ENCODE measurements at places on chromosomes 3 and 15.

- peak; percentile 28 for DNase-seq
These were observed 19.2 kb downstream of the CDIN1 start for GRCh38 chr15:36598529-36599177.

GRCh38 chr3:15325228-15325627, 7.2 kb downstream of the SH3BP5 start:
- peak; percentile 83 for DNase-seq

GRCh38 chr15:91535856-91536500, 317.5 kb upstream of the SLCO3A1 start:
- DNase-seq: peak; percentile 55

GRCh38 chr15:53752406-53752805, 7.1 kb downstream of the WDR72 start:
- no peak for DNase-seq

DNA sequence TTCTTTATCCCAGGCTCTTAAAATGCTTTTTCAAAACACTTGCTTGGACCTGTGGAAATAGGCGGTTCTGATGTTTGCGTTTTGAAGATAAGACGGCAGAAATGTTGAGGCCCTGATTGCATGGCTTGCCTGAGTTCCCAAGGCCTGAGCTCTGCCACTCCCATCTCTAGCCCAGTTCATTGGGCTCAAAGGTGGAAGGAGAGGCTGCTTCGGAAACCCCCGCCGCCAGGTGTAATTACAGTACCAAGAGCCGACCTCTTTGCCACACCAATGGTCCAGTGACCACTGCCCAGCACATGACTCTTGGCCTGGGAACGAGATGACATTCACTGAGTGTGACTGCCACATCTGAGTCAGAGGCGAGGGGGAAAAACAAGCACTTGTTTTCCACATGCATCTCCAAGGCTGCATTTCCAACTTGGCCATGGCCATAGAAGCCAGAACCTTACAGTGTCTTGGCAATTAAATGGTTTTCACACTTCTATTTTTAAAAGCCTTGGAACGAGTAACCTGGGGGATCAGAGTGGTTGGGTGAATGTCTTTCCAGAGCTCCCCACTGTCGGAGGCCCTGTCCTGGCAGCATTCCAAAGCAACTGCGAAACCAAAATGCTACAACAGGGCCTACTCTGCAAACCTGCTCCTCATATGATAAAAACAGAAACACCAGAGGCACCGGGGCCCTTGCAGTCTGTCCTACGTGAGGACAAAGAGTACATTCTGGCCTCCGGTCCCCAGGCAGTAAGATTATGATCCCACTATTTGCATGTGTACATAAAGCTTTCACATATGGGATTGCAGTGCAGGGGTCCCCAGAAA, 63.8 kb upstream of the CGNL1 start:
- no peak for DNase-seq

DNA sequence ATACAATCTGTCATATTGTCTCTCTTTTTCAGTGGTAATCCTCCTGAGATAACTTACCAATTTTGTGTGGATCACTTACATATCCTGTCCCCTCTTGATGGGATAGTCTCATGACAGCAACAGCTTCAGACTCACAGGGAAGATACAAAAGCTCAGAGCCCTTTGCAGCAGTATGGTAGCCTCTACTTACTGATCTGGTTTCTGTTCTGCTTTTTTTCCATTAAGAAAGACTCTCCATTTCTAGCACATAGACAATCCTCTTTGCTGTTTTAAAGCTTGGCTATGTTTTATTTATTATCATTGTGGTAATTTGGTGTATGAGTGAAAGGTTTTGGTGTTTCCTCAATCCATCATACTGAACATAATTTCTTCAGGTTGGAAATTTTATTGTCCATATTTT, 25.4 kb upstream of the SOX14 start:
- no peak for DNase-seq

DNA sequence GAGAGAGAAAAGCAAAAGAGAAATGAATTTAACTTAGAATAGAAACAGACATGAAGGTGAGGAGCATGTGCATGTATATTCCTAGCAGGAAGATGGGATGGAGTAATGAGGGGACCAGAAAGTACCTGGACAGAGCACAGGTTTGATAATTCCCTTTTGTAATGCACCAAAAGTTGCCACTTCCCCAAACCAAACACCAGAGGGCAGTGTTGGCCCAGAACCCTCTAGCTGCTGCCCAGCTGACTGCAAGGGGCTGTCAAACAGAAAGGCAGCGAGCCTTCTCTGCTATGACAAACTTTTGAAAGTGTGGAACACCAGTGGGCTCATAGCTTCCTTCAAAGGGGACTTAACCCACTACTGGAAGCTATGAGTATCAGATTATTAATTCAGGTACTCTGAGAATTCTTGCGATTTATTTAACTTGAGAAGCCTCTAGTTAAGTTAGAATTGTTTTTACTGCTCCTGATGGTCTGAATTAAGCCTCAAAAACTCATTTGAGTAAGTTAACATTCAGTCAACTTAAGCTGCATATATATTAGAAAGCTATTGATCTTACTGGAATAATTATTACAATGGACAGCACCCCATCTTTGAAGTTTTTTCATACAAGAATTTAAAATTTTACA, 234.9 kb downstream of the NEK10 start:
- peak; percentile 69 for DNase-seq

GRCh38 chr3:133117342-133117741, 79.2 kb downstream of the TMEM108 start:
- no peak for DNase-seq

DNA sequence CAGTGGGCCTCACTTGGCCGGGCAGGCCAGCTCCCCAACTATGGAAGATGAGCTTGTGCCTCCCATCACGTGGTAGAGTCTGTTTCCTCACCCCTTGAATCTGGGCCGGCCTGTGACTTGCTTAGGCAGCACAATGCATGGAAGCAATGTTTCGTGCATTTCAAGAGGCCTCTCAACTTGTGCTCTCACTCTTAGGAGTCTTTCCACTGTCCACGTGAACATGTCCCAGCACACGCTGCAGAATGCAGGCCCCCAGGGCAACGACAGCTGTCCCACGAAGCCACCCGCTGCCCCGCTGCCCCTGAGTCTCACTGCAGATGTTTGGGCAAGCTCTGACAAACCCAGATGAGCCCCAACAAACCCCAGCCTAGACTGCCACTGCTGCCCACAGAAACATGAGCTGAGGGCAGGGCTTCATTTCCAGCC, 27.2 kb upstream of the SLC41A3 start:
- no peak for DNase-seq

GRCh38 chr3:48478626-48479555, 25.1 kb downstream of the SHISA5 start:
- no peak for DNase-seq

GRCh38 chr3:12158387-12159226, at the start of gene TIMP4:
Gene TIMP4, minus strand, starts transcription at chr3:12158912. Its CDS starts 72 bp downstream, at chr3:12158840.
- DNase-seq: peak; percentile 67

DNA sequence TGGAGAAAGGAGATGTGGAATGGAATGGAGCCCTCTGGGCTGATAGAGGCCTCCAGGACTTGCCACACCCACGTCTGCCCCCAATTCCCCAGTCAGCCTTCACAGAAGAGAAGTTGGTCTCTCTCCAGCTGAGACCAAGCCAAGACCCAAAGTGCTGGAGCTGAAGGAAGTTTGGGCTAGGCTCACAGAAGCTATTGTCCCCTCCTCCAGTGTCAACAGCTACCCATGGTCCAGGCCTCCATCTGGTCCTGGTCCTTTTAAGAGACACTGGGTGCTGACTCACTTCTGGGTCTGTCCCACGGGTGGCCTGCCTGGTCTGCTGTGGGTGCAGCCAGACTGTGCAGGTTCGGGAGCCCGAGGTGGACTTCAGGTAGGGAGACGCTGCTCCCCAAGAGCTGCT, 179.8 kb downstream of the APBA2 start:
- no peak for DNase-seq

- no peak for DNase-seq
These were observed 70.9 kb downstream of the SCN5A start for GRCh38 chr3:38578551-38578950.

DNA sequence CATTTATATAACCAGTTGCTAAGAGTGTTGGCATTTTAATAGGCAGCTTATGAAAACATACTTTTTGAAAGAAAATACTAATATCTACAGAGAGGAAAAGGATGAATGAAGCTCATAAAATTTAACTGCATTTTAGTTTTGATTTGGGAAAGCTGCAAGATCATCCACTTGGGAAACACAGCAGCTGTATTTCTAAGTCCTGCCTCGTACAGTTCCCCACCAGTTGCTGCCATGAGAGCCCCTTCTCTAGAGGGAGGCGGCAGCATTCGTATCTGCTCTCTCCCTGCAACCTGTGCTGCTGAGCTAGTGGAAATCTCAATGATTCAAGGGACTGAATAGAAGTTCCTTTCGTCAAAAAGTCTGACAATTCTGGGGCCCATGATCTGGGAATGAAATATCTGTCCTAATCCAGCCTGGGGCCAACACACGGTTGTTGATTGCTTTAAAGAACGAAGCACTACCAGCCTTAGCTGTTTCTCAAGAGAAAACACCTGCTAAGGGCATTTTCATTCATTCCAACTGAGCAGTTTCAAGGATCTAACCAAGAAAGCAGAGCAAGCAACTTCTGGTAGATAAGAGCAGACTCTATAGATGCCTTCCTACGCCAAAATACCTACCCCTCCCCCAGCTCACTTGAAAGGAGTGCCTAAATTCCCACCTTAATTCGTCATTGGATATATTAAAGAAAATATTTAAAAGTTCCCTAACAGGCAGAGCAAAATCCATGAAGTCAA, 223.7 kb downstream of the MAGI1 start:
- no peak for DNase-seq

- peak; percentile 37 for DNase-seq
These were observed 753 bp downstream of the INAFM2 start for GRCh38 chr15:40323953-40324937.

- DNase-seq: no peak
These were observed 327.6 kb downstream of the GRM7 start for GRCh38 chr3:7188551-7188950.

- peak; percentile 94 for DNase-seq
These were observed 85.3 kb upstream of the LIMD1 start for GRCh38 chr3:45509038-45509767.

DNA sequence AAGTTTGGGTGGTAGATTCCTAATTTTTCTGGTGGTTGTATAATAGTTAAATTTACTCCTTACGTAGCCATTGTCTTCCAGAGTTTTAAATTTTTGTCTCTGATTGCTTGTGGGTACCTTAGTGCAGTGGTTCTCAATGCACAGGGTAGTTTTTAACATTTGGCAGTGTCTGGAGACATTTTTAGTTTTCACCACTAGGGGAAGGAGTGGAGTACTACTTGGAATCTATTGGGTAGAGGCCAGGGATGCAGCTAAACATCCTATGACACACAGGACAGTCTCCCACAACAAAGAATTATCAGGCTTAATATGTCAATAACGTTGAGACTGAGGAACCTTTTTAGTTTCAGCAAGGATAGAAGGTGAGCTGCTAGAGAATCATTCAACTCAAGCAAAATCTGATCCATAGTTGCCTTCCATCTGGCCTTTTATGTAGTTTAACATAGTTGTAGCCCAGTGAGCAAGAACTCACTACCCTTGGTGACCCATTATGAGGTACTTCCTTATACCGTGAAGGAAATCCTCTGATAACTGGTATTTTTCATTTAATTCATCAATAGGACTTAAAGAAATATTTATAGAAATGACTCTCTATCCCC, 8.6 kb upstream of the STX19 start:
- DNase-seq: peak; percentile 60

GRCh38 chr3:138591392-138591791, 2.7 kb downstream of the CEP70 start:
- no peak for DNase-seq

DNA sequence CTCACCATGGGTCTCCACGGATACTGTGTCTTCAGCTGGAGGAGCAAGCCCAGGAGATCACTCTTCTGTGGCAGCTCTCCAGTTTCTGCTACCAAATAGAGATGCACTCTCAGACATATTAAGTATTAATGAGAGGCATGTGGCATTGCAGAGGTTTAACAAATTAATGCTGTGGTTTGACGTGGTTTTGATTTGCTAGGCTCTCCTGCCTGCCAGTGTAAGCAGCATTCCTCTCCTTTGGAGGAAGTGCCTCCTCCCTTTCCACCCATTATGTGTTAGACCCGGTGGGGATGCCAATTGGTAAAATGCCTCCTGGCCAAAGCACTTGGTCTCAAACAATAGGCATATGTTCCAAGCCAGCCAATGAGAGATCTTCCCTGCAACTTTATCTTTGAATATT, 124.8 kb downstream of the MYLK start:
- DNase-seq: peak; percentile 68

- DNase-seq: peak; percentile 95
These were observed 258.9 kb upstream of the THBS1 start for GRCh38 chr15:39321977-39322376.

- DNase-seq: no peak
These were observed 93.7 kb upstream of the UBE3A start for GRCh38 chr15:25532269-25533140.

DNA sequence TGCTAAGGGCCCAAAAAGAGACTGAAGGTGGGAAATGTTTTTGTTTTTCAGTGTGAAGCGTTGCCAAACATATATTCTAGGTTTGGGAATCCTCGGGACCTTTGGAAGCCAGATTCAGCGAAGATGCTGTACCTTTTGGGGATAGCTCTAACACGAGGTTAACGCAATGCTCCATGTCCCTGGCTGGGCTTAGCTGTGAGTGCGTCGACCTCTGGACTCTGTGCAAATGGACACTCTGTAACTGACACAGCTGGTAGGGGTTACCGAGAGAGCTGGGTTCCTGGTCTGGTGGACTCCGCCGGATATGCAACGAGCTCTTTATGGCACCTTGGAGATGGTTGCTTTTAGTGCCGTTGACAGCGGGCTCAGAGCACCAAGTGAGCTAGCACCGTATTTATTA, 724 bp upstream of the SH3GL3 start:
- no peak for DNase-seq

GRCh38 chr15:57509126-57509525, 82.6 kb upstream of the MYZAP start:
- peak; percentile 55 for DNase-seq

DNA sequence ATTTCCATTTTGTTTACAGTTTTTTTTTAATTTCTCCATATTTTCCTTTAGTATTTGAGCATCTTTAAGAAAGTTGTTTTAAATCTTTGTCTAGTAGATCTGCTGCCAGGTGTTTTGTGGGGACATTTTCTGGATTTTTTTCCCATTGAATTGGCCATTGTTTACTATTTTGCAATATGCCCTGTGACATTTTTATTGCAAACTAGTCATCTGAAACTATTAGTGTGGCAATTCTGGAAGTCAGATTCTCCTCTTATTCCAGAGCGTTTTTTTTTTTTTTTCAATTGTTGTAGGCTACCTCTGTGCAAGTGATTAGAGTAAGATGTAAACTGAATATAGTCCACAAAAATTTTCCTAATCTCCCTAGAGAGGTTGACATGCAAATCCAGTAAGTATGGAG, 334.2 kb downstream of the PYDC2 start:
- DNase-seq: no peak

DNA sequence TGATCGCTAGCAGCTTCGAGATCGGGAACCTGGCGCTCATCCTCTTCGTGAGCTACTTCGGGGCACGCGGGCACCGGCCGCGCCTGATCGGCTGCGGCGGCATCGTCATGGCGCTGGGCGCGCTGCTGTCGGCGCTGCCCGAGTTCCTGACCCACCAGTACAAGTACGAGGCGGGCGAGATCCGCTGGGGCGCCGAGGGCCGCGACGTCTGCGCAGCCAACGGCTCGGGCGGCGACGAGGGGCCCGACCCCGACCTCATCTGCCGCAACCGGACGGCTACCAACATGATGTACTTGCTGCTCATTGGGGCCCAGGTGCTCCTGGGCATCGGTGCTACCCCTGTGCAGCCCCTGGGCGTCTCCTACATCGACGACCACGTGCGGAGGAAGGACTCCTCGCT, 62.5 kb downstream of the SLCO3A1 start:
- no peak for DNase-seq

GRCh38 chr15:69703532-69704187, 251.0 kb downstream of the RPLP1 start:
- DNase-seq: no peak
